ENCODE measurements at places on chromosomes 1 and 21.

- DNase-seq: no peak
Observed at GRCh38 chr1:114037631-114037890, 58.3 kb downstream of the OLFML3 start.

DNA sequence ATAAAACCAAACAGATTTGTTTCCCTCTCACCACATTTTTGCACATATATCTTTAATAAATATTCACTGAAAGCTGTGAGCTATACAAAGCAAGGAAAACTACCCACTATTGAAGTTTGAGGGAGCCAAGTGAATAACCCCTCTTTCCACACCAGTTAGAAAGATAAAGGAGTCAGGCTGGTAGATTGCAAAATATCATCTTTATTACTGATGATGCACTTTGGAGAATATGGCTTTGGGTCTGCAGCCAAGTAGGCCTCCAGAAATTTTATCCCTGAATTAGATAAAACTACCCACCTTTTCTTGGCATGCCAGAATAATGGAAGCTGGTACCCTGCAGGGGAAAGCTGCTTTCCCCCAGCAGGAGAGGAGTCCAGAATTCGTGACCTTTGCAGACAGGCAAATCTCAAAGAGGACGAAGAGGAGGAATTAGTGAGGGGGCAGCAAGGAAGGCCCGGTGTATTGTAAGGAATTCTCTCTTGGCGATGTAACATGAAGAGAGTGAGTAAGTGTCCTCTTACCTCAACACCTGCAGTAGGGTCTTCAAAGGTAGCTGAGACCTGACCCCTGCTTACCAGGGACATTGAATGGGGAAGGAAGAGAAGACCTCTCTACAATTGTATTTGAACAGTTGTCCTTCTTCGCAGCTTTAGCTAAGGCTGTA, 84.7 kb downstream of the LRRC8D start:
- DNase-seq: no peak

- DNase-seq: no peak
Observed at GRCh38 chr21:26800970-26801431, 44.2 kb downstream of the ADAMTS1 start.

- DNase-seq: no peak
Observed at GRCh38 chr1:208737922-208738321, 493.7 kb upstream of the PLXNA2 start.

GRCh38 chr1:34524783-34525182, 230.1 kb upstream of the GJB5 start:
- DNase-seq: no peak

DNA sequence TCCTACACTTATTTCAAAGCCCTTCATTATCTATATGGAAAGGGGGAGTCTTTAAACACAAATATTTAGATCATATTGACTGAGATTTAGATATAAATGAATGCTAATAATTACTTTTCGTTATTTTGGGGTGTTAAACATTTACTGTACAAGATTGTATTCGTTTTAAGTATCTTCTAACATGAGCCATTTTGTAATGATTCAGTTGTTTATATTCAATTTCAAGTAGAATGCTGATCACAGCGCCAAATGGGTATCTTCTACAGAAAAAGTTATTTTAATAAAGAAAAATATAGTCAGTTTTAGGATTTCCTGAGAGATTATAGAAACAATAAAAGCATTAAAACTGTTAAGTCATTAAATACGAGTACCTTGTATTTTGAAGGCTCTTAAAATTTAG, 104.5 kb upstream of the HNRNPU start:
- no peak for DNase-seq

DNA sequence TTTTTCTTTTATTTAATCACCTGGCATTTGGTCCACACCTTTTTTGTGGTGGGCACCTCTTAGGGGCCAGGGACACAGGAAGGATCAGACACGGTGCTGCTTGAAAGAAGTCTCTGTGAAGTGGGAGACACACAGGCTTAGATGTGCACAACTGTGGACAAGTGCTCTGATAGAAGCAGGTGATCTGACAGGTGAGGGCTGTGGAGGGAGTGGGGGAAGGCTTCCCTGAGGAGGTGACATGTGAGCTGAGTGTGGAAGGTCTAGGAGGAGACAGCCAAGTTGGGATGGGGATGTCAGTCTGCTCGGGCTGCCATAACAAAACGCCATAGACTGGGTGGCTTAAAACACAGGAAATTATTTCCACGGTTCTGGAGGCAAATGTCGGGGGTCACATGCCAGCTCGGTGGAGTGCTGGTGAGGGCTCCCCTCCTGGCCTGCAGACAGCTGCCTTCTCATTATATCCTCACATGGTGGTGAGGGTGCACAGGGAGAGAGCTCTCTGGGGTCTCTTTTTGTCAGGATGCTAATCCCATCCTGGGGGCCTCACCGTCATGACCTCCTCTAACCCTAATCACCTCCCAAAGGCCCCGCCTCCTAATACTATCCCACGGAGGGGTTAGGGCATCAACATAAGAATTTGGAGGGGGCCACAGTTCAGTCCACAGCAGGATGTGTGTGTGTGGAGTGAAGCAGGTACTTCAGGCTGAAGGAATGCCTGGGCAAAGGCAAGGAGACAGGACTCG, 5.2 kb upstream of the KIAA1614 start:
- no peak for DNase-seq

- DNase-seq: no peak
Observed at GRCh38 chr1:86140281-86140880, 16.2 kb downstream of the COL24A1 start.

GRCh38 chr1:218112862-218113261, 172.2 kb upstream of the RRP15 start:
- no peak for DNase-seq

GRCh38 chr1:101178341-101178687, 58.5 kb upstream of the S1PR1 start:
- no peak for DNase-seq

GRCh38 chr21:37257511-37257966, 9.6 kb downstream of the VPS26C start:
- peak; percentile 50 for DNase-seq

- DNase-seq: peak; percentile 54
Observed at GRCh38 chr1:109228167-109228566, 14.4 kb downstream of the SARS1 start.

DNA sequence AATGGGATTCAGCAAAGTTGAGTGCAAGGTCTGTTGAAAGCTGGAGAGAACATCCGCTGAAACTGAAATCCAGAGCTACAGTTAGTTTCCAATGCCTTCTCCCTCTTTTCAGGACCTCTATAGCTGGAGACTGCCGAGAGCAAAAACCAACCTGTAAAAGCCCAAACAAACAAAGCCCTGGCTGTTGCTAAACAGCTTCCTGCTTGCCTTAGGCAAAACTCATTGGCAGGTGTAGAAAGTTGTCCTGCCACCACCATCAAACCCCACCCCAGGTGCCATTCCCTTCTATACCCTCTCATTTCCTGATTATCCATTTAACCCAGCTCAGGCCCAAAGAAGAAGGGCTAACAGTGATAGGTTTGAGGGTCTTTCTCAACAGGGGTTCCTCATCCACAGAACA, 24.7 kb downstream of the SCYL3 start:
- DNase-seq: no peak

- DNase-seq: peak; percentile 78
Observed at GRCh38 chr1:56688522-56689026, 43.5 kb downstream of the PRKAA2 start.

Data from EL (cell line).